Activated CD4-positive, alpha-beta T cell treated with anti-CD3 and anti-CD28 coated beads, Interleukin-2, amount 10 ng/mL, durations not matched to agents 7 days and 5 days (primary cell): ENCODE measurements at places on chromosomes 3 and 15.

DNA sequence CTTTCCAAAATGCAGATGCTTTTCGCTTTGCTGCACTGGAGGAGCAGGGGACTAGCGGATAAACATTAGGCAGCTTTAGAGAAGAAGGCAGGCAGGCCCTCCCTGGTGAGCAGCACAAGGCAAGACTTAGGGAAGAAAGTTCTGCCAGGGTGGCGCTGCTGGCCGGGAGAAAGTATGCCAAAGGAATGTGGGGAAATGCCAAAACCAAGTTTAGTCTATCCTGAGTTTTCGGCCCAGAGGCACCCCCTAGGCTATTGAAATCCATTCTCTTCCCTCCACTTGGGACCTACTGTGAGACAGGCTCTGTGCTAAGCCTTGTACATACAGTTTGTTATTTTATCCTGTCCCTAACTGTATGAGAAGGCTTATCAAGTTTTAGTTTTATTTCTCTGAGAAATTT lies 9.2 kb downstream of the SHC4 start:
- no peak overlapping the region for H3K4me3 ChIP-seq
- no peak for DNase-seq
- no peaks in the 10 kb centered on the region for H3K4me1 ChIP-seq
- H3K36me3 ChIP-seq = no peaks in the 10 kb centered on the region
- peaks cover 21% of the 10 kb centered on the region for H3K27me3 ChIP-seq

DNA sequence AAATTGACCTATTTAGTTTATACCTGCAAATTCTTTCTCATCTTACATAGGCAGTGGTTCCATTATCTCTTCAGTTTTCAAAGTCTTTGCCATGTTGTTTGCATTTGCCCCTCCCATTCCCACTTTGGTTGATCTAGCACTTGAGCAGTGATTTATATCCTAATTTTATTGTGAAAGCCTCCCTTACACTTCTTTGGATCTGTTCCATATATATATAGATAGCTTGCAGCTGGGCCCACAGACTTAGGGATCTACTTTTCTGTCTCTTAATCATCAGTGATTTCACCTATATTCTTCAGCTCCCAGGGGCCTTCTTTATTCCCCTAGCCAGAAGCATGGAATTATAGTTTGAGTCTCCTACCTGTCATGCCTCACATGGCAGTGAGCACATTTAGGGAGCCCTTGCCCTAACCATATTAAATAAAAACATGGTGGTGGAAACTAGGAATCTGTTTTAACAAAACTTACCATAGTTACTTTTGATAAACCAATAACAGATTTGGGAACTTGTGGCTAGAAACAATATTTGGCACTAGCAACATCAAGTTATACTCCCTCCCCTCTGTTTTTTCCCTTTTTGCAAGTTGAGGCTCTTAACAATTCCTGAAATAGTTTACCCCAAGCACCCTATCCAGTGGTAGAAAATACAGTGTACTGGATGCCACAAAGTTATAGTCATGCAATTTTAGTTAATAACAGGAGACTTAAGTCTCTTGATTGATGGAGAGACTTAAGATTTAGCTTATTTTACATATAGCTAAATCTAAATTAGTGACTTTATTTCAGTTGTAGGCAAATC lies 41.7 kb downstream of the ARIH1 start:
- H3K4me3 ChIP-seq = no peak overlapping the region
- H3K27ac ChIP-seq = no peak overlapping the region
- no peak for DNase-seq
- H3K4me1 ChIP-seq = peaks cover 22% of the 10 kb centered on the region
- no peaks in the 10 kb centered on the region for H3K27me3 ChIP-seq

GRCh38 chr3:58556001-58556400 lies 19.0 kb upstream of the ACOX2 start:
- no peaks in the 10 kb centered on the region for H3K4me1 ChIP-seq
- H3K36me3 ChIP-seq = no peaks in the 10 kb centered on the region
- no peak overlapping the region for H3K27ac ChIP-seq
- no peak overlapping the region for H3K4me3 ChIP-seq
- DNase-seq = no peak

GRCh38 chr3:126005951-126006350 lies 37.0 kb downstream of the ROPN1B start:
- no peaks in the 10 kb centered on the region for H3K4me1 ChIP-seq
- H3K36me3 ChIP-seq = peaks cover 9% of the 10 kb centered on the region
- H3K27ac ChIP-seq = no peak overlapping the region
- no peaks in the 10 kb centered on the region for H3K27me3 ChIP-seq
- H3K4me3 ChIP-seq = no peak overlapping the region
- DNase-seq = no peak

GRCh38 chr3:11221818-11222415 lies 50.3 kb upstream of the ATG7 start:
- no peak overlapping the region for H3K27ac ChIP-seq
- H3K4me3 ChIP-seq = no peak overlapping the region
- no peak for DNase-seq
- peaks cover 5% of the 10 kb centered on the region for H3K27me3 ChIP-seq
- H3K36me3 ChIP-seq = no peaks in the 10 kb centered on the region

- H3K36me3 ChIP-seq = no peaks in the 10 kb centered on the region
- no peak for DNase-seq
- no peak overlapping the region for H3K4me3 ChIP-seq
- H3K27me3 ChIP-seq = peaks cover 2% of the 10 kb centered on the region
- no peaks in the 10 kb centered on the region for H3K4me1 ChIP-seq
These were observed 37.4 kb downstream of the RBMS3 start for GRCh38 chr3:29318251-29318650.

DNA sequence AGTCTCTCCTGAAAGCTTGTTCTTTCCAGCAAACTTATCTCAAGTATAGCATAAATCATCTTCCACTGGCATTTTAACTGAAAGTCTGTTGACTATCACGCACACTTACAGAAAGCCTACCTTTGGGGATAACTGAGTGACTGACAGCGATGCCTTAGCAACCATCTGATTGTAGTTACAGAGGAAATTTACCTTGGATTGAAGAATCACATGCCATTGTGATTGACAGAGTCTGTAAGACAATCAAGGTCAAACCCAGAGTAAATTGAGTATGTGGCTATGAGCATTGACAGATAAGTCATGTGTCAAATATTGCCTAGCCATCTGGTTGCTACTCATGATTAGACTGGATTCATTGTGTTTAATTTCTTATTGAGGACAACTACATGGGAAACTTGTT lies 82.0 kb downstream of the CNTN4 start:
- no peaks in the 10 kb centered on the region for H3K27me3 ChIP-seq
- DNase-seq = no peak
- H3K4me1 ChIP-seq = no peaks in the 10 kb centered on the region
- H3K36me3 ChIP-seq = no peaks in the 10 kb centered on the region

DNA sequence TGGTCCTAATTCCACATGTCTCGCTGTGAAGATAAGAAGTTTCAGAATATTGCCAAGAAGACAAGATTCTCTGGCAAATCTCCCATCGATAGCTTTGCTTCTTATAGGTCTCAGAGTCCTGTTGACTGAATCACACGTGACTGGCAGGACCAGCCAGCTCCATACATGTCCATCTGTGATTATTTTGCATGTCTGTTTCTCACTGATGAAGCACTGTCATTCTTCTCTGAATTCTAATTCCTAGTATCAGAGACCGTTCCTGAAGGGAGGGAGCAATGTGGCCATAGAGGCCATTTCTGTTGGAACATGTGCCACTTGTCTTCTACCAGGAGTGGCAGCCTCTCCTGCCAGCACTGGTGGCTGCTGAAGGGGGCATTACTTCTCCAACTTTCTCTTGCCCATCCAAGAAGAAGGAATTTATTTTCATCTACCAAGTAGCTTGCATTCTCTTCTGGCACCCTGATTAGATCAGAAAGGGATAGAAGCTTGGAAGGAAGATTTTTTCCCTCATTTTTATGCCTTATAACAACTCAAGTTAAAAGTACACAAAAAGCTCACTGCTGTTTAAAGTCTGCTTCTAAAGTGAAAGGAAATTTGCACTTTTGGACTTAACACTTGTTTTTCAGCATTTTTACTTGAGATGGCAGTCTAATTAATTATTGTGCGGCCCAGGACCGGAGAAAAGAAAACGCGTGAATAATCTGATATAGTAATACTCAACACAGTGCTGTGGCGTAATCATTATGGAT lies 115.8 kb downstream of the IQCH start:
- no peak overlapping the region for H3K4me3 ChIP-seq
- peaks cover 19% of the 10 kb centered on the region for H3K27me3 ChIP-seq
- H3K4me1 ChIP-seq = peaks cover 5% of the 10 kb centered on the region
- no peak for DNase-seq

DNA sequence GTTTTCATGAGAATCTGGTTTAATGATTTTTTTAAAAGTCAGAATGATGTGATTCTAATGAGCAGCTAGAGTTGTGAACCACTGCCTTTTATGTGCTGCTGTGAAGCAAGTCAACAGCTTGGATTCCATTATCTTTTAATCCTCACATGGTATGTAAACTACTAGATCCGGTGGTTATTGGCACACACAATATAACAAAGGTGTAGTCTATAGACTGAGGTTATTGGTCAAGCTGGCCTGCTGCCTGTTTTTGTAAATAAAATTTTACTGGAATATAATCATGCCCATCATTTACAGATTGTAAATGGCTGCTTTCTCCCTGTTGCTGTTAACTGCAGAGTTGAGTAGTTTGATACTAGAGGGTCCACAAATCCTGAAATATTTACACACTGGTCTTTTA lies 103.1 kb downstream of the OTOL1 start:
- H3K4me1 ChIP-seq = no peaks in the 10 kb centered on the region
- H3K36me3 ChIP-seq = no peaks in the 10 kb centered on the region
- no peaks in the 10 kb centered on the region for H3K27me3 ChIP-seq
- no peak overlapping the region for H3K4me3 ChIP-seq

DNA sequence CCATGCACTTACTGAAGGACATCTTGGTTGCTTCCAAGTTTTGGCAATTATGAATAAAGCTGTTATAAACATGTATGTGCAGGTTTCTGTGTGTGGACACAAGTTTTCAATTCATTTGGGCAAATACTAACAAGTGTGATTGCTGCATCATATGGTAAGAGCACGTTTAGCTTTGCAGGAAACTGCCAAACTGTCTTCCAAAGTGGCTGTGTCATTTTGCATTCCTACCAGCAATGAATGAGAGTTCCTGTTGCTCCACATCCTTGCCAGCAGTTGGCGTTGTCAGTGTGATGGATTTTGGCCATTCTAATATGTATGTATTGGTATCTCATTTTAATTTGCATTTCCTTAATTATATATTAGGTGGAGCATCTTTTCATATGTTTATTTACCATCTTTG lies 280.1 kb downstream of the SV2B start:
- no peaks in the 10 kb centered on the region for H3K4me1 ChIP-seq
- H3K27ac ChIP-seq = no peak overlapping the region
- peaks cover 32% of the 10 kb centered on the region for H3K27me3 ChIP-seq
- no peaks in the 10 kb centered on the region for H3K36me3 ChIP-seq
- no peak for DNase-seq

GRCh38 chr3:24764236-24764915 lies 269.7 kb upstream of the THRB start:
- DNase-seq = no peak
- H3K4me1 ChIP-seq = no peaks in the 10 kb centered on the region
- no peaks in the 10 kb centered on the region for H3K27me3 ChIP-seq
- H3K36me3 ChIP-seq = no peaks in the 10 kb centered on the region
- H3K4me3 ChIP-seq = no peak overlapping the region

DNA sequence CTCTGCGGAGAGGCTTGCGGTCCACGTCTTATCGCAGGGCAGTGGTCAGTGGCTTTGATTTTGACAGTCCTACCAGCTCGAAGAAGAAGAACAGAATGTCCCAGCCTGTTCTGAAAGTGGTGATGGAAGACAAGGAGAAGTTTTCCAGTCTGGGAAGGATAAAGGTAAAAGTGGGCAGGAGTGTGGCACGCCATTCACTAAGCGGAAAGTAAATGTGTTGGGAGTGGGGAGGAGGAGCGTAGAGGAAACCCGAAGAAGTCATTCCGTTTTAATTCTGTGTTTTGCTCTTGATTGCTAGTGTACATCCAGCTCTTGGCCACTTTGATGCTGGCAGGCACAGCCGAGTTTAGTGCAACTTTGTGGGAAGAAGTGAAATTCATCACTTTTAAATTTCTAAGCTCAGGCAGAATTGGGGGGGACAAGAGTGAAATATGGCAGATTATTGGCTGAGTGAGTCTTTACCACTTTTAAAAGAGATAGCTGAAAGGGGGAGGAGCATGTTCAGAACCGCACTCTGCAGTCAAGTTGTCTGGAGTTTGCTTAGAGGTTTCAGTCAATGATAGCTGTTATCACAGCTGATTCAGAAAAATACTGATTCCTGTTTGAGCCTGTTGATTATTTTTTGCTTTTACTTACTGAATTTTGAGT lies 1.8 kb downstream of the ARHGEF26 start:
- H3K27me3 ChIP-seq = peaks cover 61% of the 10 kb centered on the region
- no peaks in the 10 kb centered on the region for H3K36me3 ChIP-seq
- DNase-seq = no peak
- H3K4me1 ChIP-seq = peaks cover 15% of the 10 kb centered on the region
- no peak overlapping the region for H3K27ac ChIP-seq

GRCh38 chr3:39056151-39056550 lies 4.3 kb downstream of the WDR48 start:
- no peaks in the 10 kb centered on the region for H3K27me3 ChIP-seq
- no peak for DNase-seq
- H3K27ac ChIP-seq = no peak overlapping the region

GRCh38 chr15:98758224-98758623 lies 109.9 kb downstream of the IGF1R start:
- no peaks in the 10 kb centered on the region for H3K36me3 ChIP-seq
- no peak overlapping the region for H3K4me3 ChIP-seq
- no peaks in the 10 kb centered on the region for H3K27me3 ChIP-seq
- H3K27ac ChIP-seq = no peak overlapping the region
- no peak for DNase-seq

- H3K27me3 ChIP-seq = no peaks in the 10 kb centered on the region
- H3K4me1 ChIP-seq = peaks cover 41% of the 10 kb centered on the region
- no peak for DNase-seq
- no peak overlapping the region for H3K27ac ChIP-seq
These were observed 71.9 kb downstream of the DCUN1D1 start for GRCh38 chr3:182908471-182908870.

DNA sequence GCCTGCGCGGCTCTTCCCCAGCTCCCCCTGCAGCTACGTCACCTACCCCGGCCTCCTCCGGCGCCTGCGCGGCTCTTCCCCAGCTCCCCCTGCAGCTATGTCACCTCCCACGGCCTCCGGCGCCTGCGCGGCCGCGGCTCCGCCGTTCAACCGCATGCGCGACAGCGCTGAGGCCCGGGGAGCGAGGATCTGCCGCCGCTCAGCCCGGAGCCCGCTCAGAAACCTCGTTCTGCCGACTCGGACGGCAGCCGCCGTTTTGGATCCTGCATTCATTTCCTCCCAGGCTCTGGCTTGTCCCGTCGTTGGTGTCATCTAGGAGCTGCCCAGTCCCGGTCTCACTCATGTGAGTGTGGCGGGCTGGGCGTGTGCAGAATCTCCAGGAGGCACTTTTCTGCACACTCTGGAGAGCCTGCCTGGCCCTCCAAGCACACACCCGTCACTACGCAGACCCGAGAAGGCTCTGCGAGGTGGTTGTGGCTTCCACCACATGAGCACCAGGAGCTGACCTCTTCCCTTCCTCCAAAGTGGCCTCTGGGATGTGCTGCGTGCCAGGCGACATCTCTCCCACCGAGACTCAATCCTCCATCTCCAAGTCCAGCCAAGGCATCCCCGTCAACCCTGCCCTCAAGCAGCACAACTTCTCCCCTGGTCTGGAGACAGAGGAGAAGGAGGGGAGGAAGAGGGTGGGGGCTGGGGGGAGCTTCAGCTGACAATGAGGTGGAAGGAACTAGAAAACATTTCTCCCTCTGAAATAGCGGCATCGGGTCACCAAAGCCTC lies 165.3 kb downstream of the CHSY1 start:
- no peak overlapping the region for H3K27ac ChIP-seq
- peaks cover 4% of the 10 kb centered on the region for H3K27me3 ChIP-seq
- H3K36me3 ChIP-seq = no peaks in the 10 kb centered on the region
- no peak overlapping the region for H3K4me3 ChIP-seq
